Hippocampal formation (tissue), 2 donors: ENCODE measurements at places on chromosomes 2 and 18.

DNA sequence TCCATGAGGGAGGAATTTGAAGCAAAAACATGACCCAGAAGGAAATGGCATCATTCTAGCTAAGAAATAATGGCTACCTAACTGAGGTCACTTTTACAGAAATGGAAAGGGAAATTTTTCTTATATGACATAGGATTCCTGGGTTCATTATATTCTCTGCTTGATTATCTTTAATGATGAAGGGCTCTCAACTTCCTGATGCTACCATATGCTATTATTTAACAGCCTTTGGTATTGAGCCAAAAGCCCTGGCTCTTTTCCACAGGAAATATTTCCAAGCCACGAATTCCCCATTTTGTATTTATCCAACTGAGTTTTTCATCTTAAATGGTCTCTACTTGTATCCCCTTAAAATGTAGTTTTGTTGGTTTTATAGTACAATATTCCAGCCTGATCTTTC is 63.2 kb upstream of the NPAS2 start:
- DNase-seq = no peak

DNA sequence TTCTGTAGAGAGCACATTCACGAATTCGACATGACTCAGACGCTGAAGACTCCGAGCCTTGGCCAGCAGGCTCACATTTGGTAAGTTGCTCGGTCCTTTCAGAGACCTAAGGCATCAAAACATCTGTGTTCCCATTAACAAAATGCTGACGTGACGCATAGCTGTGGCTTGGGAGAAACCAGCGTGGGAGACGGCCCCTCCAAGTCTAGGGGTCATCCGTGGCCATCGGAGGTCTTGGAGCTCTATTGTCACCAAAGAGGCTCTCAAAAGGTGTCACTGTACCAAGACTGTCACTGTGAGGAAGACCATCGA is 14.9 kb downstream of the FBLN7 start:
- DNase-seq = no peak

- DNase-seq = no peak
Measured at GRCh38 chr18:7248877-7249276, 18.0 kb downstream of the LRRC30 start.

DNA sequence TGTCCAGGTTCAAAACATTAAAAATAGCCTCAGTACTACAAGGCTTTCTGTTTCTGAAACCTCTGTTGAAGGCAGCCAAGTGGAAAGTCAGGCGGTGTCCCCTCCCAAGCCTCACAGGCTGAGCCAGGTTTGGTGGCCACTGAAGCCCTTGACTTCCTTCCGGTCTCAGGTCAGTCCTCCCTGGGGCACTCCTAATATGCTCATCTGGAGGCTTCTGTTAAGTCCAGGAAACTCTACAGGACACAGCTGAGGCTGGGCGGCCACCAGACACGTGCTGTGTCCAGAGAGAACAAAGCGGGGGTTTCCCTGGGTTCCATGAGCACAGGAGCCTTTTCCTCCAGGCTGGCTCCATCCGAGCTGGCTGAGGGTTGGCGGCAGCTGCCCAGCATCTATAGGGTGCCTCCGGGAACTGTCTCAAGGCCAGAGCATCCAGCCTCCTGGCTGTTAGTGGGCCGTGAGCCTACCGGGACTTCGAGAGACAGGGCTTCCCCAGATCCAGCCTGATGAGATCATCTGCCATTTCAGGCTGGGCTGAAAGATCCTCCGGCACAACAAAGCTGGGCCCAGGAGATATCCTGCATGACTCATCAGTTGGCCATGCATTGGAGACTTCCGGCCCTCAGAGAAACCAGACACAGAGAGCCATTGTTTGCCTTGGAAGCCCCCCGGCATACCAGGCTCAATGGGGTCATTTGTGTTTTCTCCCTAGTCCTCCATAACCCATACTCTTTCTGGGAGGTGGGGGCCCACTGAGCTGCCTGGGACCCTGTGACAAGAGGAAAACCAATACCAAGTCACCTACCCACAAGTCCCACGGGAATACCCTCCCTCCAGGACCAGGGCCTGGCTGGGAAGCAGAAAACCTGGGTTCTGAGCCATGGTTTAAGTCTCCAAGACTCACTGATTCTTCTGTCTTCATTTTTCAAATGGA is 71.7 kb downstream of the HS1BP3 start:
- DNase-seq = peak; percentile 61

GRCh38 chr2:38080346-38080745 is 4.4 kb upstream of the CYP1B1 start:
- no peak for DNase-seq

GRCh38 chr2:18304849-18305248 is 255.6 kb downstream of the RDH14 start:
- DNase-seq = no peak

DNA sequence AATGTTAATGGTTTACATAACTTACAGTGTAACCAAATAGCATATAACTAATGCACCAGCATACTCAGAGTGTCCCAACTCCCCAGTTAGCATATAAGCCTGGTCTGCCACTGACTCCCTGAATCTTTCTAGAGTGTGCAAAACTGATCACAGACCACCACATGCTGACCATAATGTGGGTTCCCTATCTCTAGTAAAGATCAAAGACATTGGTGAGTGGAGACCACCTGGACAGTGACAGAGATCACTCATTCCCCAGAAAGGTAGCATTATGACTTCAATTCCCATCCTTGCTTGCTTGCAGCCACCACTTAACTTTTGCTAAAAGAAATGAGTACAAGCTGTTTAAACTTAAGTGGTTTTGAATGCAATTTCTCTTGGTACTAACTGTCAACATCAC is 39.0 kb downstream of the KANSL1L start:
- DNase-seq = no peak

DNA sequence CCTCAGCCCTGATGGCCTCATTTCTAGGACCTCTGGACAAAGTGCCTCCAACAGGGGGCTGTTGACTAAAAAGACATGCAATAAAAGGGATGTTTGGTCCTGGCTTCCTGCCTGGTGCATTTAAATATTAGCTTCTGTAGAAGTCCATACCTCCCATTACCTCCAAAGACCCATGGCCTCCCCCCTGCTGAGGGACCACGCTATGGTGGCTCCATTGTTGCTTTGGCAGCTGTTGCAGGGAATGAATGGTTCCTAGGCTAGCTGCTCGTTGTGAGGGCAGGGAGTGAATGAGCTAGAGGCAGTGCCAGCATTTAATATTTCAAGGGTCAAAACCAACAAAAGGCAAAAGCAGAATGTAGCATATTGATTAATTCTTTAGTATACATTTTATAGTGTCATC is 285.9 kb downstream of the SLC8A1 start:
- no peak for DNase-seq

DNA sequence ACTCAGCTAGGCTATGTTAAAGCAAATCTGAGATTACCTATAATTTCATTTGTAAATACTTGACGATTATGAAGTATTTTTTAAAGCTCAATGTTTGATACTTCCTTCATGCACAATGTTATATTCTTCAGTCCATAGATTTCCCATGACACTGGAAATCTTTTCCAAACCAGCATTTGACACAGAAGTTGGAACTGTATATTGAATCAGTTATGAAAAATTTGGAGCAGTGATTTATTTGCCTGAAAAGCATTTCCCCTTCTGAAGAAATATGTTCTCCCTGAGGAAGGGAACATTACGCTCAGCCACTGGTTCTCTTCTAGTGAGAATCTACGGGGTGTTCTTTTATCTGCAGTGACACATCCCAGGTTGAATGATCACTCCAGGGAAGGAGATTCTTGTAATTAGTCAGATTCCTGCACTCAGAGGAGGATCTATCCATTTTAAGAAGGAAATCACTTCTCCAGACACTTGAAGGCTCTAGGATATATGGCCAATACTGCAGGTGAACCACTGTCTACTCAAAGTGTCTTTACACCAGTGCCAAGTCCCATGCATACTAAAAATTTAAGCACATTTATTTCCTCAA is 64.7 kb downstream of the HNRNPLL start:
- no peak for DNase-seq
